CD4-positive, alpha-beta T cell treated with Interleukin-15 for 4 hours (primary cell): ENCODE measurements at places on chromosomes 3 and 15.

GRCh38 chr3:29484633-29485032 lies 203.8 kb downstream of the RBMS3 start:
- DNase-seq, result no peak

- no peak for DNase-seq
Observed at GRCh38 chr3:173819368-173819767, 421.8 kb downstream of the NLGN1 start.

- DNase-seq, result peak; percentile 81
Observed at GRCh38 chr3:184513276-184514170, 48.1 kb upstream of the EPHB3 start.

- no peak for DNase-seq
Observed at GRCh38 chr3:154766765-154767503, 313.2 kb upstream of the MME start.

DNA sequence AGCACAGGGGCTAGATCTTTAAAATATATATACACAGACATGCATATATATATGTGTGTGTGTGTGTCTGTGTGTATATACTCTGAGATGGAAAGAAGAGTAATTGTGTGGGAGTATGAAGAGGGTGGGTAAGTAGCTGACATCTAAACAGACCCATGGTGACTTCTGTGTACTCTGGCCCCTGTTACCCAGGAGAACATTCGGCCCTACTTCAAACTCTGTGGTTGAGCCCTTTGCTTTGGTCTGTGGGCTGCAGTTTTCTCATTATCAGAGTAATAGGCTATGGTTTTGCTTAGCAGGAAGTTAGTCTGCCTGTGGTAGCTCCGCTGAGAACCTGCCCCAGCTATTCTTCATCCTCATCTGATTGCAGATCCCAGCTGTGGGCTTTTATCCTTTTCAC lies 141.4 kb downstream of the RBPMS2 start:
- DNase-seq, result peak; percentile 68

- no peak for DNase-seq
Observed at GRCh38 chr3:60803216-60804173, 447.8 kb downstream of the FHIT start.

GRCh38 chr3:52298149-52299098 lies 10.8 kb downstream of the GLYCTK start:
- no peak for DNase-seq

- no peak for DNase-seq
Observed at GRCh38 chr3:98166396-98166795, at the start of gene OR5H15. Gene OR5H15 (plus strand): TSS chr3:98166696. CDS start chr3:98168700, 2,004 bp downstream.

DNA sequence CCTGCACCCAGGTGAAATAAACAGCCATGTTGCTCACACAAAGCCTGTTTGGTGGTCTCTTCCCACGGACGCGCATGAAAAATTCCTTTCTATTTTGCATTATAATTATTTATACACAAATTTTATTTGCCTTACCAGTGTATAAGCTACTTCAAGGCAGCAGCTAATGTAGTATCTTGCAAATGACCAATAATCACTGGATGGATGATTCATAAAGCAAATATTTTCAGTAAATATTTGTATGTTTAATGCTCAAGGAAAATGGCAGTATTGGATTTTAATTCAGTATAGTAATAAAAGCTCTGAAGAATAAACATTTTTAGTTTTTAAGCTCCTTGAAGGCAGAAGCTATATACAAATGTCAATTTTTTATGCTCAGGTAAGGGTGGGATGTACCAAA lies 158.7 kb upstream of the NANOGP8 start:
- DNase-seq, result no peak

DNA sequence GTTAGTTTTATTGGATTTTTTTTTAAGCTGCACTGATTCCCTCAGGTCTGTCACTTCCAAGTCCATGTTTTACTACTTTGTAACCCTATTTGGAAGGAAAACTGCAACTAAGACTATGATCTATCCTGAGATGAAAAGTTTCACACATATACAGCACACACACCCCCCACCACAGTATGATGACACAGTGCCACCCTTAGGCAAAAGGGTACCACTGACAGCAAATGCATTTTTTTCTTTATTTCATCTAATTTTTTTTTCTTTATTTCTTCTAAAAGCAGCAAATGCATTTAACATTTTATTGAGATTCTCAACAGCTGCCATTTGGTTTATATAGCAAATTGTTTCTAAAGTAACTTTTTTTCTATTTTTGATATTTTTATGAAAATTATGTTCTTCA lies 21.2 kb downstream of the NGRN start:
- peak; percentile 50 for DNase-seq

DNA sequence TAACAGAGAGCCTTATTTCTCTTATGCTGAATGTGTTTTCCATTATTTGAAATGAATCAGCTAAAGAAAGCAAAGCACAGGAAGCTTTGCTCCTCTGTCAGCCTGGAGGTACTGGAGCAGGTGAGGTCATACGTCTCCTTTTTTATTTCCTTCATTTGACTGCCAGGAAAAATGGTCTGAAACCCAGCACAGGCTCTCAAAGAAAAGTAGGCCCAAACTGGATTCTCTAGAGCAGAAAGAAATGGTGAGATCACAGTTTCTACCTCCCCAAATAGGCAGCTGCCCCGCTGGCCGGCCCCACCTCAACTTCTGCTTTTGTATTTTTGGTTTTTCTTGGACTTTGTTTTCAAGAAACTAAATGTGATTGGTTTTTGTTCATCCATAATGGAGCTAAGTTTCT lies 95.1 kb downstream of the RPL39L start:
- DNase-seq, result no peak

DNA sequence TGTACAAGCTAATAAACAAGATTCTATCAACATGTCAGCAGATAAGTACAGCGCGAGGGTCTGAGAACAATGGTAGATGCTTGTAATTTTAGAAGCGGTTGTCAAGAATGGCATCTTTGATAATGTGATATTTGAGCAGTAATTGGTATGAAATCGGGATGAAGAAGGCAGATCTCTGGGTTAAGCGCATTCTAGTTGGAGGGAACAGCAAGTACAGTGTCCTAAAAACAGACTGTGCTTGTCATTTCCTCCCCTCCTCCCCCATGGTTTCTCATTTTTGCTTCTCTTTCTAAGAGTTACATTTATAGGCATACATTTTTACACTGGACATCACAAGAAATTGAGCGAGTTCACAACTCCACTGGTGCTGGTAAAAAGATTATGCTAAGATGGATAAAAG lies 23.3 kb downstream of the TGFBR2 start:
- no peak for DNase-seq

DNA sequence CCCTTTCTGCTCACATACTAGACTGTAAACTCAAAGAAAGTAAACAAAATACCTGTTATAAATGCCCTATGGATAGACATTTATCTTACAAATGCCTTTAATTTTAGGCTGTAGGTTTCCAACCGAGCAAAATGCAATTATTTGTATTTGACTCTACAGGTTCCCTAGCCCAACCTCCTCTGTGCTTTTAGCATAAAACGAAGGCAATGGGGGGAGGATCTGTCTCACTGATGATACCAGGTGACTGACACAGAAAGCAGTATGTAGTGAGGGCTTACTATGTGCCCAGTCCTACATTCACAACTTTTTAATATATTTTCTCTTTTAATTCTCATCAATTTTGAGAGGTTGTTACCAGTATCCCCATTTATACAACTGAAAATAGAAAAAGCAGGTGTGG lies 87.4 kb downstream of the OXNAD1 start:
- no peak for DNase-seq

DNA sequence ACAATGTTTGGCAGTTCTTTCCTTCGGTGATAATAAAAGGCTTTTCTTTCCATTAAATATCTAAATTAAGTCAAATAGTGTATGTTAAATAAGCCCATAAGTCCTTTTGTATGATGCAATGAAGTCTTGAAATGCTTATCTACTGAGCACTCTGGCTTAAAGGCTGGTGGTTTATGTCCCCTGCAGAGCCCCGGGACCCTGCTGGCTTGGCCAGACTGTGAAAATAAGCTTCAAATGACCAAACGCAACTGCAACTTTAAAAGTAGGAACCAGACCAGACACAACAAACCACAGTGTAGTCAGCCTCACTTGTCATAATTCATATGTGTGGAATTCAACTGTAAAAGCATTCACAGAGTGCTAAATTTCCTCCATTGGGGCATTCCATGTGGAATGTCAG lies 72.5 kb downstream of the FOXP1 start:
- no peak for DNase-seq

DNA sequence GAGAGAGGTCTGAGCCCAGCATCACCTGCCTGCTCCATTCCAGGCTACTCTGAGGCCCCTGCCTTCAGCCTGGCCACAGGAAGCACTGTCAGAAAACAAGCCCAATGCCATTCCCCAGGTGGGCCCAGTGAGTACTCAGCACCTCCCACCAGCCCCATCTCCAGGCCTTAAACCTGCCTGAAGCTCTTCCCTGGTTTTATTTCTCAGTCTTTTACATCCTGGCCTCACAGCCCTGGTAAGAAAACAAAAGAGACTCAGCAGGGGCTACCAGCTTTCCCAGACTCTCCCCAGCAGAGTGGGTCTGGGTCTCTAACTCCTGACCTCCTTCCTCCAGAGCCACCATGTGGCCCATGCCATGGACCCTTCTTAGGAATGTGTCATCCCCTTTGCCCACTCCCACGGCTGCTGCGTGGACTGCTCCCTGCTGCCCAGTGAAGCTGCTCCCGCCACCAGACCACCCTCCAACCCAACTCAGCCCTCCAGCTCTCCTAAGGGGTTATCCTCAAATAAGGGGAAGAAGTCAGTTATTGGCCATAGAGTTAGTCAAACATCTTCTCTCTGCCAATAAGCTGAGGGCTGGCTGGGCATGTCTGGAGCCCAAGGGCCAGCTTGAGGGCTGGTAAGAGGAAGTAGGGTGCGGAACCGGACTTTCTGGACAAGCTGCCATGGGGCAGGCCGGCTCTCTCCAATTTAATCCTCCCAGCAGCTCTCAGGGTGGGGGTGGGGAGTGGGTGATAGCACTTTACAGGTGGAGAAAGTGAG lies 116.7 kb upstream of the LINGO1 start:
- DNase-seq, result no peak

- DNase-seq, result no peak
Observed at GRCh38 chr3:187223799-187224198, 26.5 kb downstream of the RTP1 start.

- no peak for DNase-seq
Observed at GRCh38 chr3:73490453-73491286, 134.1 kb downstream of the PDZRN3 start.

- no peak for DNase-seq
Observed at GRCh38 chr3:195160257-195160898, 110.6 kb downstream of the XXYLT1 start.

DNA sequence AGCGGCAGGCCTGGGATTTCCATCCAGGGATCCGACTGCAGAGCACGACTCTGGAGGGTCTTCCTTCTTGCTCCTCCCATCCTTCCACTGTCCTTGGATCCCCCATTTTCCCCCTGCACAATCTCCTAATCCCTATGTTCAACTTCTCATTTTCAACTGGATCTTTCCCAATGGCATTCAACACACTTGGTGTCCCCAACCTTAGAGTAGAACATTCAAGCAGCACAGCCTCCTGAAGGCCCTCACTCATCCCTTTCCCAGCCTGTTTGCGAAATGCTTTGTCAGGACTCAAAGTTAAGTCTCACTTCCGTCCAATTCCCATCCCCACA lies 32.3 kb downstream of the RPN1 start:
- DNase-seq, result no peak

- no peak for DNase-seq
Observed at GRCh38 chr3:64763980-64764379, 76.2 kb upstream of the ADAMTS9 start.

DNA sequence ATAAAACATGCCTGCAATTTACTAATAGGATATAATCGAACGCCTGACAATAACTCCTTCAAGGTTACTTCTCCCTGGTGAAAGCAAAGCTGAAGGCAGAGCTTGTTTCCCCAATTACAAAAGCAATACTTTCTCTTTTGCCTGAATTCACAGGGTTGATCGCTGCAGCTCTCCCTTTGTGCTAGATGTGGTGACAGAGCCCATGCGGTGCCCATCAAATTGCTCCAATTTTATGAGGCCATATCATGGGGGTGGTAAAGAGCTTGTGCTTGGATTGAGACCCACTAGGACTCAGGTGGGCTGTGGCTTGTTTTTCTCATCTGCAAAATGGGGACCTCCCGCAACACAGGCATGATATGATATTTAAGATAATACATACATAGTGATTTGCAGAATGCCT lies 143.4 kb downstream of the GREM1 start:
- no peak for DNase-seq

DNA sequence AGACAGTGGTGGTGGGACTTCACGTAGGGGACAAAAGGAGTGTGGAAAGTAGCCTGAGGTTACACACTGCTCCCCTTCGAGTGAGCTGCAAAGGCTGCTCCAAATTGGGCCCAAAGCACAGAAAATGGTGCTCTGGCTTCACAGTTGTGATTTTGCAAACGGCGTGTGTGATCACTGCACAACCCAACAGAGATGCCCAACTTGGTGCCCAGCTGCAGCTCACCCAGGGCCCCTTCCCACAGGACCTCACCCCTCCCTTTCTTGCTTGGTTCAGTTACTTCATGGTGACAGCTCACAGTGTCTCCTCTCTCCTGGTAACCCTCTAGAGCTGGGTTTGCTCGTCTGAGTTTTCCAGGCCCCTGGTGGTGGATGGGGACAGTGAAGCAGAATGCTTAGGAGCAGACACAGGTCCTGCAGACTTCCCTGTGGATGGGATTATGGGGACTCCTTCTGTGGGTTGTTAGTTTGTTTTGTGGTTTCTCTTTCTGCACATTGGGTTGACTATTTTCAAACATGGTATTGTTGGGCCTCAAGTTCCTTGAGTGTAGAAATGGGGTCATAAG lies 98.3 kb downstream of the TOP2B start:
- no peak for DNase-seq

DNA sequence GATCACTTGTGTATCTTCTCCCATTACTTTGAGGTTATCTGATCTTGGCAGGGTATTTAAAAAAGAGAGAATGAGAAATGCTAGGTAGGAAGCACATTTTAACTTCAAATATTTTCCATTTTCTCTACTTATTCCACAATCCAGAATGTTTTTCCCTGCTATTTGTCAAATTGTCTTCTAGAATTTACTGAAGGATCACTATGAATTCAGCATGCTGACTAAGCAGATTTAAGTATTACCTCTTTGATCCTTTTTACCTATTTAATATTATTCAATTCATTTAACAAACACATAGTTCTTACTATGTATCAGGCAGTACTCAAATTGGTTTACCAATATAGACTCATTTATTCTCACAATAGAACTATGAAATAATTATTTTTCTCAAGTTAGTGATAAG lies 463.4 kb upstream of the ARL6 start:
- DNase-seq, result no peak

- no peak for DNase-seq
Observed at GRCh38 chr3:117565777-117566176, 856.2 kb downstream of the TUSC7 start.
